Activated T-cell treated with anti-CD3 and anti-CD28 coated beads, Interleukin-2, amount 50 U/mL, for 72 hours (primary cell): ENCODE measurements at places on chromosomes 3 and 15.

DNA sequence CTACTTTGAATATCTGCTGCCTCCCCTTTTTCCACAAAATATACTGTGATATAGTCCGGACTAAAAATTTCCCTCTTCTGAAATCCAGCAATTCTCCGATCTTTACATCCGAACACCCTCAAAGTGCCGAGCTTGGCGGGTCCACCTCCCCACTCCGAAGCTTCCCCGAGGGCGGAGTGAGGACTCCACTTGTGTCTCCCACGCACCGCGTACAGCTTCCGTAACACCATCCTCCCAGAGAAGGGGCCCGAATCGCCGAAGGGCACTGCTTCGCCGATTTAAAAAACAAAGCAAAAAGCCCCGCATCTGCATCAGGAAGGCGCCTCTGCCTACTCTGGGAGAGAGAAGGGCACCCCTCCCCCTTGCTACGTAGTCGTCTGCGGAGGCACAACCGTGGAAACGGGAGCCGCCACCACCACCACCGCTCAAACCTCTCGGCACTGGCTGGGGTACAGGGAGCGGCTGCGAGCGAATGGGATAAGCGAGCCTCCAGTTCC, 551 bp downstream of the NCBP2 start:
- DNase-seq, result peak; percentile 80

- no peak for DNase-seq
These were observed 49.0 kb upstream of the OSBPL11 start for GRCh38 chr3:125644036-125645005.

- no peak for DNase-seq
These were observed 8.4 kb downstream of the NR1D2 start for GRCh38 chr3:23953523-23953922.

- DNase-seq, result no peak
These were observed 96.0 kb downstream of the ST6GAL1 start for GRCh38 chr3:187026317-187026670.

DNA sequence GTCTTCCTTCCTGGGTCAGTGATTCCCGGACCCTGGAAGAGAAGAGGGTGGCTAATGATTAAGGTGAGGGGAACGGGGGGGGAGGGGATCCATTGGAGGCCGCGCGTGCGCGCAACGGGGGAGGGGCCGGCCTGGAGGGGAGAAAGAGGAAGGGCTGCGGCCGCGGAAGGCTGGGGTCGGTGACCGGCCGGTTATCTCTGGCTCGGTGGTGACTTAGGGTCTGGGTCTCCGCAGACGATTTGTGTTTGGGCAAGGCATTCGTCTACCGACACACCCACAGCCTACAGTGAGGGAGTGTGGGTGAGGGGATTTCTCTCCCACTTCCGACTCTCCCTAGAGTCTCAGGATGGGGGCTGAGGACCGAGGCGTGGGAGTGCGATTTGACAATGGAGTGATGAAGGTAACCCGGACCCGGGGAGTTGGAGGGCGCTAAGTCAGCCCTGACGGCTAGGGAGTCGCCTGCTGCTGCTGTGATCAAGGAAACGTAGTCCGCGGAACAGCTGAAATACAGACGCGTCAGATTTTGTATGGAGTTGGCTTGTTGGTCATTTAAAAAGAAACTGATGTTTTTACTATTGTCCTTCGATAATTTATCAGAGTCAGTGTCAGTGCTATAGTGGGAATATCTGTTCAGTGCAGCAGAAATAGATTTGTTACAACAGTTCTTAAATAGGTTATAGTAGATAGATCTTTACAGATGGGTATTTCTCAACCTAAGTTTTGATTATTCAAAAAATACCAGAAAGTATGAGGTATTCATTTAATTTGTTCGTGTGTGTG, 733 bp downstream of the RNF111 start:
- DNase-seq, result peak; percentile 67

DNA sequence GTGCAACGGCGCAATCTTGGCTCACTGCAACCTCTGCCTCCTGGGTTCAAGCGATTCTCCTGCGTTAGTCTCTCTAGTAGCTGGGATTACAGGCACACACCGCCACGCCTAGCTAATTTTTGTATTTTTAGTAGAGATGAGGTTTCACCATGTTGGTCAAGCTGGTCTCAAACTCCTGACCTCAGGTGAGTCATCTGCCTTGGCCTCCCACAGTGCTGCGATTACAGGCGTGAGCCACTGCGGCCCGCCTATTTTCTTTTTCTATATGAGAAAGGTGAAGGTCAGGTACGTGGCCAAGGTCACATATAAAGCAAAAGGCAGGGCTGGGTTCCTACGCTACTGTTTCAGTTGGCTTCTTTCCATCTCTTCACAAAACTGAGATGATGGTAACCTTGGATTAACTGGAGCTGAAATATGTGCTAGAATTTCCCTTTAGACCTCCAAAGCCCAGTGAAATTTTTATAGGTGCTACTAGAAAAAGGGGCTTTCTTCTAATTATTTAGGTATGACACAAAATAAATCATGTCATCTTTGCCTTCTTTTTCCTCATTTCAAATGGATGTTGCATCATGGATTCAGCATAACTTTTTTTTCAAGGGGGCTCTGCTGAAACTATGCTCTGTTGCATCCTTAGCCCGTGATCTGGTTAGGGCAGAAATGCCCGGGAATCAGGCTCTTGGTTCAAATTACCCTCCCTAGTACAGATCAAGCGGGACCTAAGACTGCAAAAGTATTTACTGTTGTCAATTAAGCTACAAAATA, 68.5 kb downstream of the MYO1E start:
- no peak for DNase-seq

GRCh38 chr3:4228295-4228694, 74.9 kb upstream of the SETMAR start:
- no peak for DNase-seq

GRCh38 chr3:182234881-182235280, 523.2 kb downstream of the SOX2 start:
- no peak for DNase-seq

DNA sequence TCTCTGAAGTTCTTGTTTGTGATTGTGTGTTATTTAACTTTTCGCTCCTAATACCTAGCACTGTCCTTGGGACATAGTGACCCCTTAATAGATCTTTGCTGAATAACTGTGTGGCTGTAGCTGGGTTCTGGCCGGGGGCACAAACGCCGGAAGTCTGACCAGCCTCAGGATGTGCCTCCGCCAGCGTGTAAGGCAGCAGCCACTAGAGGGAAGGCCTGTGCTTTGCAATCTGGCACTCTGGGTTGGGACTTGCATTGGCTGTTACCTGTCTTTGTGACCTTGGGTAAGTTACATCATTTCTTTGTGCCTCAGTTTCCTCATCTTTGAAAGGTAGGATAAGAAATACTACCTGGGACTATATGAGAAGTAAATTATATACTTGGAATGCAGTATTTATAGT, 158.7 kb downstream of the GHSR start:
- peak; percentile 4 for DNase-seq

- no peak for DNase-seq
These were observed 553 bp upstream of the TNNC1 start for GRCh38 chr3:52454250-52454937.
